ENCODE measurements at places on chromosomes 12 and 14.

GRCh38 chr12:52019113-52019770, 12.5 kb downstream of the TAMALIN start:
- DNase-seq, result no peak

DNA sequence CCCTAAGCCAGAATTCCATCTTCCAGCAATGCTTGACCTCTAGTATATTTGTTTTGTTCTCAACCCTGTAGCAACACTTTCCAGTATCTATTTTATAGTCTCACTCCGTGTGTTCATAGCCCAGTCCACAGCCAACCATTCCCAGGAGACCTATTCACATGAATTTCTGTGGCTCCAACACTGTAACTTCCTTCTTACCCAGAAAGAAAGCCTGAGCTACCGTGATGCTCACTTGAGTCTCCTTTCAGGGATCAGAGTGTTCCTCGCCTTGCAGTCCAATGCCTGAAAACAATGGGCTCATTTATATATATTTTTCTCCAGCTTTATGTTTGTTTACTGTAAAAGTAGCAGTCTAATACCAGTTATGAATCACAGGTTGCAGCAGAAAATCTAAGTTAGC, 645.0 kb upstream of the NOVA1 start:
- DNase-seq, result no peak

DNA sequence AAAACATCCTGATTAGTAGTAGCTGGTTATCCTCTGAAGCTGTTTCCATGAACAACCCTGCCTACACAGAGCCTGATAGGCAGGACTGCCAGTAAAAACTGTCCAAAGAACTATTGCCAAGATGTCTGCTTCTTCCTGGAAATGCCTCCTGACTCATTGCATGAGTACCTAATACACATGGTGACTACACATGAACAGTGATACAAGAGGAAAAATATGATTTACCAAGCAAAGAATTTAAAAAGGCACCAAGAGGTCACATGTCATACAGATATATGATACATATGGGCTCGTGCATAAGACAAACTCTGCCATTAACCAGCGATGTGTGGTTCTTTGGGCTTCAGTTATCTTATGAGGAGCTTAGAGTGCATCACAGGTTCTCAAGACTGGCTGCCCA, 552.3 kb downstream of the SLC16A7 start:
- DNase-seq, result no peak

GRCh38 chr12:80441921-80442320, 2.1 kb upstream of the PTPRQ start:
- no peak for DNase-seq

DNA sequence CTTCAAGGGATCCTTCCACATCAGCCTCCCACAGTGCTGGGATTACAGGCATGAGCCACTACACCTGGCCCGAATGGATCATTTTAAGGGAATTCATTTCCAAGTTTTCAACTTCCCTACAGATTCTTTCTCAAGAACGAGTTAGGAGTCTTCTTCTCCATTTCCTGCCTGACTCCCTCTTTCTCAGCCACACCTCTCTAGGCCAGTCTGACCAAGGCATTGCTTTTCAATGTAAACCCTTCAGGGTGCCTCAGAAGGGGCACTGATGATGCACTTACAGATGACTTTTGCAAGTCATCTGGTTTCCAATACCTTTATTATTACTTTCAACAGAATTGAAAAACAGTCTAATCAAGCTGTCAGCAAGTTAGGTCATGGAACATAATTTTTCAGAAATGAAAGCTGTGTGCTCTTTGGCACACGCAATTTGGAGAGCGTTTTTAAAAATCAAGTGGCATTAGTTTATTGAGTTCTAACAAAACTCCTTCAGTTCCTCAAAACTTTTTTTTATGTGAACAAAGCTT, 47.2 kb downstream of the SVOP start:
- no peak for DNase-seq

GRCh38 chr12:93348575-93349435, 28.9 kb upstream of the NUDT4 start:
- no peak for DNase-seq

DNA sequence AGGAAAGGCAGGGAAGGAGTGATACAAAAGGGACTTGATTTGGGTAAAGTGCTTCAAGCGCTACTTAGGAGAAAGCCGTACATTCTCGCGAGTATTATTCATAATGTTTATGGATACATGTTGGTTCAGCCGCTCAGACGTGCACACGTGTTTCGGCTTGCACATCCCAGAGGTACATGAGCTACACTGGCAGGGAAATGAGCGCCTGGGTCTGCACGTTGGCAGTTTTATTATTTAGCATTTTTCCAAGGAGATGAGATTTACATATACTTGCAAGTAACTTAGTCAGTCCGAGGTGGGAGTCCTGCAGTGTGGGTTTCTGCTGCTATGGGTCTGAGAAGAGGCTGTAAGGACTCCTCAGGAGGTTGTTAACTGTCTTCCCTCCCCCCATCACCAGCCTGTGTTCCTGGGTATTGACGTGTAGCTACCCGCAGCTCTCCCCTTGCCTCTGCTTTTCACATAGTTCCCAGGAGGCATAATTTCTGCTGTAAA, 1.5 kb downstream of the PRKCH start:
- DNase-seq, result peak; percentile 66

DNA sequence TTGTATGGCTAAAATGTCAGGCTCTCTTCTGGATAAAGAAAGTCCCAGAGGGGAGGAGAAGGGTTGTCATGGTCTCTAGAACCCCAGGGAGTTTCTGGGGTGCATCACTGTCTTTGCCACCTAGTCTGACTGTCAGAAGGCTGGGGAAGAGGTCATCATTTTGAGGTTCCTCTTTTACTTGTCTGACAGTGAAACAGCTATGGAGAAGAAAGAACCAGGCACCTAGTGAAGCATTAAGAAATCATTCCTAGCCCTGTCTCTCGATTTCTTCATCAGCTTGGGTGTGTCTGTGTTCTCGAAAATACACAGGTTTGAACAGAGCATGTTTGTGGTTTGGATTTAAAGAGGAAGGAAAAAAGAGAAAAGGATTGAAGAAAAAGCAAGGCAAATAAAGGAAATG, 158.7 kb upstream of the LRIG3 start:
- no peak for DNase-seq

DNA sequence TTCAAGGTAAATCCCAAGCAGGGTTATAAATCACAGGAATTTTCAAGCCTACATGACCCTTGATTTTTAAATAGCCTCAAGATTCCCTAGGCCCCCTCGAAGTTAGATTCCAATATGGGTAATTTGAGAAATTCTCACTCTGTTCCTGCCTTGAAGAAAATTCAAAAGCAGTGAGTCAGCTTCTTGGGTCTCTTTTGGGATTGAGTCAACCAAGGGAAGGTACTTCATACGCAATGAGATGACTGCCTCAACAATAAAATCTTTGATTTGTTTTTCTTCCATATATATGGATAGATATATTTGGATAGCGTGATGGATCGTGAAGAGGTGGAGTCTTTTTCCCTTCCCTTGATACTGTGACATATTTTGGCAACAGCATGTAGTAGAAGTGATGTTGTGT, 180.4 kb upstream of the ATP2B1 start:
- DNase-seq, result no peak
